Tibial nerve (tissue), 4 donors: ENCODE measurements at places on chromosomes 1 and 21. TPM values are rescaled to one million over a fixed set of nuclear protein-coding genes. Genes with fewer than 3 reads are reported as not detected.

The TMEM269 gene
- 0.21 TPM for total RNA-seq

DNA sequence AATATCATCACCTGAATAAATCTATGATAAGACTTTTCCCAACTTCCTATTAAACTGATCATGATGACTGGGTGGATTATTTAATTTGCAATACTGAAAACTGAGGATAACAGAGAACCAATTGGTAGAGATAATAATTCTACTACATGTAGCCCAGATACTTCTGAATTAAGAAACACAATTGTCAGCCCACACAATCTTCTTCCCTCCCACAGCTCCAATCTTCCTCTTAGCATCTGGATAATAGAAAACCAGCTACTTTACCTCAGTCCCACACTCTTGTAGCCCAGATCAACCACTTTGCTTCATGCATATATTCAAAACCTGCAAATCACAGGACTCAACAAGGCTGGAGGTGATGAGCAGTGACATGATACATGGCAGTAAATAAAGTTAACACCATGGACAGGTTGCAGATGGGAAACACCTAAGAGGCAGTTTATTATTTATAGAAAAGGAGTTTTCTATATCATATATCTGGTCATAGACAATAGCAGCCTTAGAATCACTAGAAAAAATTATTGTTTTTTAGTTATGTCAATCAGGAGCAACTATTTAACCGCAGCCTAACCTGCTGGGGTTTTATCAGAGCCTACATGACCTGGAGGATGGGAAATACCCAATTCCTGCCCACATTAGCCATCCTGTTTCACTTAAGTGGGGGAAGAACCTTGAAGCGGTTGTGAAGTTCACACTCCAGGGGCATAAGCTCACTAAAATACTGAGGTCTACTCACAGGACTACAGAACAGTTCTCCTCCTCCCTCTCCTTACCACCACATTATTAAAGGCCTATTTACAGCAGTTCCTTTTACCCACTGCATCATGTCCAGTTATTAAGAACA, 16.7 kb downstream of the FRRS1 start:
- DNase-seq: no peak

- no peak for DNase-seq
These were observed 5.9 kb downstream of the FNDC10 start for GRCh38 chr1:1593834-1594601.

GRCh38 chr1:172837816-172838679, 179.1 kb downstream of the FASLG start:
- DNase-seq: no peak

DNA sequence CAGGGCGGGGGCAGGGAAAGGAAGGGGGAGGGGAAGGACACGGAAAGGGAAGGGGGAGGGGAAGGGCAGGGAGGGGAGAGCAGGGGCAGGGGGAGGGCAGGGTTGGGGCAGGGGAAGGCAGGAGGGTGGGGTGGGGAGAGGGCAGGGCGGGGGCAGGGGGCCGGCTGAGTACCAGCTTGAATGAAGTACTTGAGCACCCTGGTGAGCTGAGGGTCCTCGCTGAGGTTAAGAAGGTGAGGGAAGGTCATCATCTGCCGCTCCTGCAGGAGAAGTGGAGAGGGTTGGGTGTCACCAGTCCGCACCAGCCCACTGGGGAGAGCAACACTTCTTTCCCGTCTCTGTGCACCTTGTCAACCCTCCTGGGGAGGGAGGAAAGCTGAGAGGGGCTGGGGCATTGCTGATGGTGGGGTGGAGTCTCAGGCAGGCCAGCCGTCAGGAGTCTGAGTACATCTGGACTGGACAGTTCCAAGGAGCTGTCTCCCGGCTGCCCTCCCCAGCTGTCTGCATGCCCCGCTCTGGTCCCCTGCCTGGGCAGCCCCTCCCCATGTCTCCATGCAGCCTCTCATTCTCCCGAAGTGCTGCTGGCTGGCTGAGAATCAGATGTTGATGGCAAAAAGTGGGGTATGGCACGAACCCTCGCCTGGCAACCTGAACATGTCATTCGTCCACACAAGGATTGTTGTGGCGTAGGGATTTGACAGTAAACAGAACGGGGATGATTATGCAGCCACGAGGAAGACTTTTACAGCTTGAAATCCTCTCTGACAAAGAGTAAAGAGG, 70.0 kb downstream of the SCCPDH start:
- no peak for DNase-seq

GRCh38 chr1:204147406-204148383, 4.1 kb downstream of the ETNK2 start:
- no peak for DNase-seq
